ENCODE measurements at places on chromosomes 6 and 20.

GRCh38 chr6:137391061-137391814, 103.0 kb downstream of the OLIG3 start:
- peaks cover 26% of the 10 kb centered on the region for H3K4me1 ChIP-seq
- no peak overlapping the region for H3K27ac ChIP-seq
- no peak for DNase-seq
- no peaks in the 10 kb centered on the region for H3K27me3 ChIP-seq
- H3K36me3 ChIP-seq, result no peaks in the 10 kb centered on the region
- H3K4me3 ChIP-seq, result no peak overlapping the region

DNA sequence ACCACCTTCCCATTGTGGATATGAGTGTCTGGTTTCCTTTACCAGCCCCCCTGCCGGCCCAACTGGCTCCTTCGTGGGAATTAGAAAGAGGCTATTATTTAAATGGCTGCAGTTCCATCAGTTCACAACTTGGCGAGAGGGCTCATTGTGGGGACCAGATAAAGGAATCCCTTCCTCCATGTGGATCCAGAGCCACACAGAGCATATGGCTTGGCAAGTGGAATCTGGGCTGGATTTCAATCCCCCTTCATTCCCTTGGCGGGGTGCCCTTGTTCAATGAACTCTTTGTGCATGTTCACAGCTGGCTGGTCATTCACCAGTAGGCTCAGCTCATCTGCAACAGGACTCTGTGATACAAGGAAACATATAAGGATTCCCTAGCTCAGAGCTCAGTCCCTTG, 140.6 kb downstream of the OPN5 start:
- H3K27me3 ChIP-seq, result no peaks in the 10 kb centered on the region
- no peak overlapping the region for H3K4me3 ChIP-seq
- no peaks in the 10 kb centered on the region for H3K4me1 ChIP-seq
- H3K27ac ChIP-seq, result no peak overlapping the region

DNA sequence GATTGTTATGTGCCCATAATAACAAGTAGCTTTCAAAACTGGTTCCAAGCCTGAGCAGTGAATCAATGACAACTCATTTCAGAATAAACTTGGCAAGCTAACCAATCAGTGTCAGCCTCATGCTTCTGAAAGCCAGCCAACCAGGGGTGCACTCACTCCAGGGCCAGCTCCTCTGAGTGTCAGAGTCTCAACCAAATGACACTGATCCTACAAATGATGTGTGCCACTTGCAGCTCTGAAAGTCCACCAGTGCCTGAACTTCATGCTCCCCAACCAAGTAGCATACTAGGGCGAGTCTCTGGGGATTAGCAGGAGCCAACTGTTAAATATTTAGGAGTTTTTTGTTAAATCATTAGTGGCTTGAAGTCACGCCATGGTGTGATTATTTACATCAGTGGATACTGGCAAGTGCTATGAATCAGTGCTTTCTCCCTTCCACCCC, 4.5 kb downstream of the IYD start:
- no peak overlapping the region for H3K4me3 ChIP-seq
- H3K36me3 ChIP-seq, result no peaks in the 10 kb centered on the region
- H3K27ac ChIP-seq, result no peak overlapping the region
- no peak for DNase-seq
- no peaks in the 10 kb centered on the region for H3K27me3 ChIP-seq
- H3K4me1 ChIP-seq, result no peaks in the 10 kb centered on the region

DNA sequence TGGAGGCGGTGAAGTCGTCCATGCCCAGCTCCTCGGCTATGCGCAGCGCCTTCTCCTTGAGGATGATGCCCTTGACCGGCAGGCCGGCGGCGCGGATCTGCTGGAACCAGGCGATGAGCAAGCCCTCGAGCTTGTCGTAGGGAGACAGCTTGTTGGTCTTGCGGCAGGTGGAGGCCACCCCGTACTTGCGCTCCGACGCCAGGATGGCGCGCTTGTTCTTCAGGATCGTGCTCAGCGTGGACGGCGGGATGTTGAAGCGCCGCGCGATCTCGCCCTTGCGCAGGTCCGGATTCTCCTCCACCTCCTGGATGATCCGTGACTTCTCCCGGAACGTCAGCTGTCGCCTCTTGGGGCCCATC, 435 bp downstream of the CENPB start:
- DNase-seq, result no peak
- no peaks in the 10 kb centered on the region for H3K27me3 ChIP-seq
- peaks cover 4% of the 10 kb centered on the region for H3K4me1 ChIP-seq
- H3K36me3 ChIP-seq, result no peaks in the 10 kb centered on the region

- peaks cover 15% of the 10 kb centered on the region for H3K4me1 ChIP-seq
- peak within 1 kb of the TSS; percentile 76 for H3K27ac ChIP-seq
- peak; percentile 77 for DNase-seq
Observed at GRCh38 chr6:89412071-89413005, at the start of gene RRAGD. Gene RRAGD, minus strand, starts transcription at chr6:89412273. Its CDS starts 280 bp downstream, at chr6:89411993.

- H3K27me3 ChIP-seq, result no peaks in the 10 kb centered on the region
- no peak overlapping the region for H3K4me3 ChIP-seq
- no peak for DNase-seq
- no peak overlapping the region for H3K27ac ChIP-seq
- no peaks in the 10 kb centered on the region for H3K4me1 ChIP-seq
- no peaks in the 10 kb centered on the region for H3K36me3 ChIP-seq
Observed at GRCh38 chr20:36670665-36671357, 24.8 kb upstream of the SLA2 start.

- no peak overlapping the region for H3K4me3 ChIP-seq
Observed at GRCh38 chr20:9476174-9476573, 38.2 kb upstream of the LAMP5 start.

Measured in MM.1S (cell line).